ENCODE measurements at places on chromosomes 16 and 17. TPM values are rescaled to one million over a fixed set of nuclear protein-coding genes. Genes with fewer than 3 reads are reported as not detected.

VASN gene
- 3.6 TPM for total RNA-seq

CDH3 gene
- 0.32 TPM for total RNA-seq

NHLRC4 gene
- total RNA-seq, result 0.21 TPM

CTRB1 gene
- not detected for total RNA-seq

ADAP2 gene
- 2.8 TPM for total RNA-seq

JPH3 gene
- 1.7 TPM for total RNA-seq

CES3 gene
- 3.0 TPM for total RNA-seq

PDE6G gene
- total RNA-seq, result 3.6 TPM

CHST4 gene
- total RNA-seq, result not detected

KCTD13 gene
- 12.8 TPM for total RNA-seq

SLC16A11 gene
- total RNA-seq, result not detected

RGS11 gene
- 2.3 TPM for total RNA-seq

AXIN2 gene
- total RNA-seq, result 1.00 TPM

KRT39 gene
- total RNA-seq, result not detected

SLC13A2 gene
- 0.12 TPM for total RNA-seq

RBFOX1 gene
- not detected for total RNA-seq

HOXB5 gene
- 1.6 TPM for total RNA-seq

SLFN14 gene
- not detected for total RNA-seq

EVI2A gene
- not detected for total RNA-seq

SLC13A5 gene
- total RNA-seq, result 0.38 TPM

KRTAP2-3 gene
- total RNA-seq, result not detected

TNRC6C gene
- 3.9 TPM for total RNA-seq

REXO5 gene
- 3.5 TPM for total RNA-seq

SLC52A1 gene
- total RNA-seq, result 0.62 TPM

ODAD4 gene
- total RNA-seq, result 1.6 TPM

AOC2 gene
- total RNA-seq, result 2.3 TPM

NECAB2 gene
- total RNA-seq, result 2.6 TPM

RRAD gene
- 67.8 TPM for total RNA-seq

OTOP3 gene
- not detected for total RNA-seq

CRYM gene
- total RNA-seq, result 2.1 TPM

GAST gene
- 0.50 TPM for total RNA-seq

CRYBA1 gene
- not detected for total RNA-seq

GGNBP2 gene
- 61.9 TPM for total RNA-seq

FAM234A gene
- 44.4 TPM for total RNA-seq

PRAC2 gene
- total RNA-seq, result not detected

HOXB7 gene
- total RNA-seq, result 35.7 TPM

OR1F1 gene
- total RNA-seq, result 0.29 TPM

ANKRD40CL gene
- total RNA-seq, result not detected

SPNS3 gene
- total RNA-seq, result not detected

TEX19 gene
- total RNA-seq, result 0.41 TPM

PRSS36 gene
- 1.2 TPM for total RNA-seq

UTS2R gene
- total RNA-seq, result 0.06 TPM

CNTROB gene
- total RNA-seq, result 32.5 TPM

CKLF gene
- 61.6 TPM for total RNA-seq

TNK1 gene
- total RNA-seq, result 1.3 TPM

ITGAD gene
- not detected for total RNA-seq

CDK5R1 gene
- total RNA-seq, result 7.7 TPM

IGF2BP1 gene
- 95.2 TPM for total RNA-seq

SPEM2 gene
- not detected for total RNA-seq

CENPN gene
- total RNA-seq, result 67.6 TPM
